LHCN-M2 (cell line): ENCODE measurements at places on chromosomes 7 and 10. TPM values are rescaled to one million over a fixed set of nuclear protein-coding genes. Genes with fewer than 3 reads are reported as not detected.

GRM3 gene
- not detected in 2 replicates for total RNA-seq

DNA sequence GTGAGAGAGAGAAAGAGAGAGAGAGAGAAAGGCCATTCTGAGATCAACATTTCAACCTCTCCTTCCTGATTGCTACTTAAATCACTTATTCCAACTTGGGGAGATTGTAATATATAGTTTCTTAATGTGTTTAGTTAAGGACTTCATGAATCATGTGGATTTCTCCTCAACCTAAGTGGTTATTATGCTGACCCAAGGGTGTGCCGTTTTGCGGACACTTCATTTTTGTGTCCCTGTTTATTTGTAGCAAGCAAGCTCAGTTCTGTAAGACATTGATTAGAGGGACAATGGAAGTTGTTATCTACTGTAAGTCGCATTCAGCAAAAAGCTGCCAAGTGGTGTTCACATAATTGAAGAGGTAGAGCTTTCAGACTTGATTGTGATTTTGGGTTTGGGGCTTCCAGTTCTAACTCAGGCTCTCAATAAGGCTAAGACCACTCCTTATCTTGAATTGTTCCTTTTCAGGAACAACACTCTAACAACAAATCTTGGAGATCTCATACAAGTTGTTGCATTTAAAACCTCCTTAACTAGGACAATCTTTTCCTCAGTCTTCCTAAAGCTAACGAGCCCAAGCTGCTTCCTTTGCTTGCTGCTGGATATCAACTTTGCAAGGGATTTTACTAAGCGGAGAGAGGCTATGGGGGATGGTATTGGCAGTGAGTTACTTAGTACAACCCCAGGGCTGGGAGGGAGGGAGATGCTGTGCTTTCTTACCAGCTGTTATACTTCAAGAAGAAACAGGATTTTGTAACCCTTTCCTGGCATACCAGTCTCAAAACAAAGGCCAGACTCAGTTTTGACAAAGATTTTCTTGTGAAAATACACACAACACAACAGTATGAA lies 19.8 kb upstream of the COL1A2 start:
- DNase-seq: peak; percentile 99

DNA sequence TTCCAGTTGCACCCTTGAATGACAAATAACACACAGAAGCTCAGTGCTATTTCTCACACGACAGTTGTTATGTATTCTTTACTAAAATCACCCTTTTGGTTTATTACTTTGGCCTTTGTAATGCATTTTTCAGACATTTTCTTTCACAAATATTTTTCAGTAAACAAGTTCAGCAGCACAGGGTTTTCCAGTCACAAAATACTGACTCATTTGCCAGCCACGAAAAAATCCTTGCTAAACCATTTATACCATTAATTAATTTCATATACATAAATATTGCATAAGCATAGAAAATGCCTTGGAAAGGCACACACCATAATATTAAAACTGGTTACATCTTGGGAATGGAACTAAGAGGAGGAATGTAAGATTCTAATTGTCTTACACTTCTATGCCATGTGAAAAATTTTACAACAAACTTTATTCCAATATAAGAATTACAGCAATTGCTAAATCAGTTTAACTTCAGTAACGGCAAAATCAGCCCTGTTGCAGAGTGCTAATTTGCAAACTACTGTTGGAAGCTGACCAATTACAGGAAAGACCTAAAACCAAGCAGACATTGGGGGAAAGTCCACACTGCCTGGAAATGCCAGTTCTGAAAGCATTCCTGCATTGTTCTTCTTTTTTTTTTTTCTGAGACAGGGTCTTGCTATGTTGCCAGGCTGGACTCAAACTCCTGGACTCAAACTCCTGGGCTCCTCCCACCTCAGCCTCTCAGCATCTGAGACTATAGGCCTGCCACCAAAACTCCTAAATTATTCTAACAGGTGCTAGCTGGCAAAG lies 31.6 kb upstream of the PBLD start:
- no peak for DNase-seq

DNA sequence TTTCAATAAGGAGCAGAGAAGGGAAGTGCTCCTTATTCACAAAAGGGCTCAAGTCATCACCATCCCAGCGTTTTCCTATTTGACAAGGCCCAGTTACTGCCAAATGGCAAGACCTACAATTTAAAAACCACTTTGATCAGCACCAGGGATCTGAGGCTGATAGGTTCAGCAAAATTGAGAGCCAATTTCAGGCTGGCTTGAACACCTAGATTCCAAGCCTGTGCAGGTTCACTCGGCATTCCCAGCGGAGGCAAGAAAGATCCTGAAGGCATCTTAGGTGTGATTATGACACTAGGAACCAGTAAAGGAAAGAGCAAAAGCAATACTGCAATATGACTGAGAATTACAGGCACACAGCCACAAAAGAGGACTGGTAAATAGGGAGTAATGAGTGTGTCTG lies 441.4 kb downstream of the CALN1 start:
- no peak for DNase-seq

RSPH10B gene
- 0.06 and 0.11 TPM in 2 replicates for total RNA-seq

DNA sequence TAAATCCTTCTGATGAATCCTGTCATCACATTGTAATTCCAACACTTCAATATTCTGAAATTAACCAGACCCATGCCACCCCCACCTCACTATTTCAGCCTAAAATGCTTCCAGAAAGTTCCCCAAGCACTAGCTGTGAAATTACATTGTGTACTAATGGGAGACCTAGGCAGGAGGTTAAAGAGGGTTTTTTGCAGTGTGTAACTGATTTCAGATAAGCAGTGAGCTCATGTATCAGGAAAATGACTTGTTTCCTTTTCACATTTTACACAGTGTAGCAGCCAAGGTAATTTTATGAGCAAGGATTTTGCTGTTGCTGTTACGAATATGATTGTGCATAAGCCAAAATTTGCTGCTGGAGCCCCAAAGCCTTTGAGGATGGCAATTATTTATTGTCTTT lies 129.0 kb downstream of the INHBA start:
- no peak for DNase-seq

GDF2 gene
- total RNA-seq: not detected in 2 replicates

GRCh38 chr7:28263622-28264271 lies 83.2 kb upstream of the JAZF1 start:
- no peak for DNase-seq

DNA sequence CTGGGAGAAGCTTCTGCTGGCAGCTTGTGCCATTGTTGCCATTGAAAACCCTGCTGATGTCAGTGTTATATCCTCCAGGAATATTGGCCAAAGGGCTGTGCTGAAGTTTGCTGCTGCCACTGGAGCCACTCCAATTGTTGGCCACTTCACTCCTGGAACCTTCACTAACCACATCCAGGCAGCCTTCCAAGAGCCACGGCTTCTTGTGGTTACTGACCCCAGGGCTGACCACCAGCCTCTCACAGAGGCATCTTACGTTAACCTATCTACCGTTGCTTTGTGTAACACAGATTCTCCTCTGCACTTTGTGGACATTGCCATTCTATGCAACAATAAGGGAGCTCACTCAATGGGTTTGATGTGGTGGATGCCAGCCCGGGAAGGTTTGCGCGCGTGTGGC lies 220.7 kb downstream of the ADK start:
- peak; percentile 21 for DNase-seq
